ENCODE measurements at places on chromosomes 11 and 22.
A peak's percentile ranks its signal among the peaks of the same experiment; 100 is the strongest.

DNA sequence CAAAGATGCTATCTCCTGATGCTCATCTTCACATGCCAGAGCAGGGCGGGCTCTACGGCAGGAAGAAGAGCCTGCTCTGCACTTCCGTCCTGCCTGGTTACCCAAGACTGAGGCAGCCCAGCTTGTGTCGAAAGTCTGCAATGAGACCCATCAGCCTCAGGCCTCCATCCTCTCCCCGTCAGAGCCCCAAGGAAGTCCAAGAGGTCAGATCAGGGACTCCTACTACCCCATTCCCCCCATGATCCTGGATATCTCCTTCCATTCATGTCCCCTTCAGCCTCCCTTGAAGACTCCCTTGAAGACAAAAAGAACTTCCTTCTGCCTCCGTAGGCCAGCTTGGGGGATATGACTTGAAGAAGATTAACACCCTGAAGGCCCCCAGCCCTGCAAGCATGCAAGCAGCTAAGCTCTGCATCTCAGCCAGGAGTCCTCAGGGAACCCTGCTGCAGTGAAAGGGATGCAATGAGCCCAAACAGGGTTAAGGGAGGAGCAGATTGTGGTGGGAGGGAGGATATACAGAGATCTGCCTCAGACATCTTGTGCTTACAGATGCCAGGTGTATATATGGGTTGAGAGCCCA is 85.6 kb downstream of the TRIM29 start:
- DNase-seq = no peak

GRCh38 chr11:116278076-116278475 is 494.7 kb downstream of the BUD13 start:
- no peak for DNase-seq

DNA sequence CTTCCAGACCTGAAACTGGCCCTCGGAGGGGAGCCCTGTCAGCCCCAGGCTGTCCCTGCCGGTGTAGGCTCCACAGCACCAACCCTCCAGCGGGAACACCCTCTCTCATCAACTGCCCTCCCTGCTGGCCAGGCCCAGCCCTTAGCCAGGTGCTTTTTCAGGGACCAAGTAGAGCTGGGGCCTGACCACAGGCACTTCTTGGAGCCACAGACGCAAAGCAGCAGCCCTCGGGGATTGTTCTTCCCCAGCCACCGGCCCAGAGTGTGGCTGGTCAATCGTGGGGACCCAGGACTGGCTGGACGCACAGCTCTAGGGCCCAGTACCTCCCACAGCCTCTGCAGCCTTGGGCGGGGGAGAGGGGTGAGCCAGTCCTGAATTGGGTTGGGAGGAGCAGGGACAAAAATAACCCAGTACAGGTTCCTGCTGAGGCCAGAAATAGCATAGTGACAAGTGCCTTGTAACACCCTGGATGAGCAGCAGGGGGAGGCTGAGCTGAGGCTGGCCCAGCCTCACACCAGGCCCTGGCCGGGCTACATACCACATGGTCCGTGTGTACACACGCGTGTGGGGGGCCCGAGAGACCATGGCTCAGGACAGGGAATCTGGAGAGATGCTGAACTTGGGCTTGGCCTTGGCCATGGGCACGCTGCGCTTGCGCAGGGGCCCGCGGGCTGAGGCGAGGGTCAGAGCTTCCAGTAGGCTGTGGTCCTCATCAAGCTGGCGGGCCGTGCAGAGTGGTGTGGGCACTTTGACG is 2.0 kb downstream of the KCNJ11 start:
- DNase-seq = peak; percentile 49

DNA sequence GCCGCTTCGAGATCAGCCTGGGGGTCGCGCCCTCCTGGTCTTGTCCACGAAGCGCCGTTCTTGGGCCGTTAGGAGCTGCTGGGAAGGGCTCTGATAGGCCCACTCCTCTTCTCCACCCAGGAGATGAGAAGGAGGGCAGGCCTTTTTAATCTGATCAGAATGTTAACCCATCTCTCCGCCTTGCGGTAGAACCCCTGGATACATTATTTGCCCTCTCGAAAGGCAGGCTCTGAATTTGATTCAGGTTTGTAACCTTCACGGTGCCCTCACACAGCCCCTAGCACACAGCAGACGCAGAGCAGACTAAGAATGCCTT is at the start of gene CCDC83:
Gene CCDC83 (plus strand): TSS at position 43 of the 316 bp plus-strand sequence. CDS start 9,741 bp downstream, outside the sequence.
- no peak for DNase-seq

DNA sequence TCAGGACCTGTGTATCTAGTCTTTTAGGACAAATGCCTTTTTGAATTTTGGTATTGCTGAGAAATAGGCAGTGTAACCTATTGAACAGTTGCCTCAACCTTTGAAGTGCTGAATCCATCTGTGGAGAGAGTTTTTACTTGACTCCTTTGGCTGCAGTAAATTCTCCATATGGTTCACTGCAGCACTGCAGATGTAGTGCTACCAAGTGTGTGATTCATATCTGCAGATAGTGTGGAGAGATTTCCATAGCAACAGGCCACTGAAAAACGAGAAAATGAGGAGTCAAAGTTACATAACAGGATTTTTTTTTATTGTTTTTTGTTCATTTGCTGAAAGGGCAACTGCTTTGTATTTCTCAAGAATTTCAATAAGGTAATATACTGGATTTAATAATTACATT is 356.1 kb downstream of the RAB38 start:
- DNase-seq = peak; percentile 97

DNA sequence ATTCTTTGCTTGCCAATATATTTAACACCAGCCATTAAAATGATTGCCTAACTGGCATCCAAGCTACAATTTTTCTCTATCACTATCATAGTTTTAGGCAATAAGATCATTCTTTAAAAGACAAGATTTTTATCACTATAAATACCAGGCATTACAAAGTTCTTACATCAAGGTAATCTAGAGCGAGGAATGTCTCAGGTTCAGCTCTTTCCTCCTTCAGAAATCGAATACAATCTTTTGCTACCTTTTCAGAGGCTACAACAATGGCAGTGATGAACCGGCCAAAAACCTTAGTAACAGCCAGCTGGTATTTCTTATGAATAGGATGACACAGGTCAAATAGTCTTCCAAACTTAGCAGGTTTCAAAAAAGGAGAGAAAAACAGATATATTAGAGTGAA is 23.9 kb downstream of the SMC1B start:
- no peak for DNase-seq

DNA sequence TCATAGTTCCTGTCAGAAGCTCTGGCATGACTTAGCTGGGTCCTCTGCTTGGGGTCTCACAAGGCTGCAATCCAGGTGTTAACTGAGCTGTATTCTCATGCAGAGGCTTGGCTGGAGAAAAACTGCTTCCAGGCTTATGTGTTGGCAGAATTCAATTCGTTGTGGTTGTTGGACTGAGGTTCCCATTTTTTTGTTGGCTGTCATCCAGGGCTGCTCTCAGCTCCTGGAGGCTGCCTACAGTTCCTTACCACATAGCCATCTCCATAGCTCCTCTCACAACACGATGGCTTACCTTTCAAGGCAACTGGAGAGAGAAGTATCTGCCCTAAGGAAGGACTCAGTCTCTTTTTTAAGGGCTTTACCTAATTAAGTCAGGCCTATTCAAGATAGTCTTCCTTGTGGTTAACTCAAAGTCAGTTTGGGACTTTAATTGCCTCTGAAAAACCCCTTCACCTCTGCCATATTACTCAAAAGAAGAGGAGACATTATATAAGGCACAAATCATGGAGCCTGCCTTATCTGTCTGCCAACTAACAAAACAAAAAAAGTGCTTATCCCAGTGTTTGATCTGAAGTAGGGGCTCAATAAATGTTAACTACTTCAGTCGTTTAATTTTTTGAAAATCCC is 35.2 kb downstream of the OR2AG2 start:
- no peak for DNase-seq

DNA sequence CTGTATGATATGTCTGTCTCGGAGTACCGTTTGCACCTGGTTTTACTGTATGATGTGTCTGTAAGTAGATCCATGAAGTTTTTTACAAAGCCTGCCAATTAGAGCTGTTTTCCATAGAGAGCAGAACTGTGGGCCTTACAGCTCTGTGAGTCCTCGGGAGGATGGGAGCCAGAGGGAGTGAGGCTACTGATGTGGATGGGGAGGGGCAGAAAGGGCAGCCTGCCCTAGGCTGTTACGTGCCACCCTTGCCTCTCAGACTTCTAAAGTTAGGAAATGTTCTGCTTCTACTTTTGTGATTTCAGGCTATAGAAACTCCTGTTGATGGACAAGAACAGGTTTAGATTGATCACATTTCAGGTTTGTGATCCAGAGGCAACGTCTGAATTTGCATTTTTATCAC is 105.2 kb downstream of the PPP6R3 start:
- DNase-seq = no peak

GRCh38 chr11:111878849-111879636 is at the start of the genes CFAP68 and FDXACB1:
TSS of gene CFAP68 (plus strand) at chr11:111879541. CDS start at chr11:111879561, 20 bp downstream.
TSS of gene FDXACB1 (minus strand) at chr11:111879165. CDS start at chr11:111879132, 33 bp downstream.
- peak; percentile 99 for DNase-seq
